OCI-LY7 (cell line): ENCODE measurements at places on chromosomes 12 and 14. TPM values are rescaled to one million over a fixed set of nuclear protein-coding genes. Genes with fewer than 3 reads are reported as not detected.

- no peak for DNase-seq
Measured at GRCh38 chr14:92886337-92886736, 36.6 kb upstream of the CHGA start.

- no peak for DNase-seq
Measured at GRCh38 chr12:125159702-125160101, 94.5 kb downstream of the AACS start.

Gene ANHX
- total RNA-seq: not detected in 2 replicates

- no peak for DNase-seq
Measured at GRCh38 chr14:56650048-56650447, 70.5 kb downstream of the TMEM260 start.

GRCh38 chr14:75991753-75992152, 6.2 kb downstream of the IFT43 start:
- DNase-seq: no peak

Gene PKP2
- not detected in 2 replicates for total RNA-seq

- DNase-seq: peak; percentile 61
Measured at GRCh38 chr14:23008831-23009230, 1.1 kb downstream of the C14orf93 start.

DNA sequence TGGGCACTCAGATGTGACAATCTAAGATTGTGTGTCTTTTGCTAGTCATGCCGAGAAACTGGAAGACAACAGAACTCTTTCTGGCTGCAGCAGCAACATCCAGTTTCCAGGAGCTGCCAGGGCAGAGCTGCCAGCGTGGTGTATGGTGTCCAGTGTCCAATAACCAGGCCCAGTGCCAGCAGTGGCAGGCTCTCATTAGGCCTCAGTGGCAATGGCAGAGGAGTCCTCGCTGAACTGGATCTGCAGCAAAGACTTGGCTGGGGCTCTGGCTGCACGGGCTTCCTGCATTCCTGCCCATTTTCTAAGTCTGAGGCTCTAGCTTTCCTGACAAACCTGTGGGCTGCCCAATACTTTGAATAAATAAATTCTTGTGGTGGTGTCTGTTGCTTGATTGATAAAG, 26.2 kb upstream of the PPM1A start:
- DNase-seq: no peak

DNA sequence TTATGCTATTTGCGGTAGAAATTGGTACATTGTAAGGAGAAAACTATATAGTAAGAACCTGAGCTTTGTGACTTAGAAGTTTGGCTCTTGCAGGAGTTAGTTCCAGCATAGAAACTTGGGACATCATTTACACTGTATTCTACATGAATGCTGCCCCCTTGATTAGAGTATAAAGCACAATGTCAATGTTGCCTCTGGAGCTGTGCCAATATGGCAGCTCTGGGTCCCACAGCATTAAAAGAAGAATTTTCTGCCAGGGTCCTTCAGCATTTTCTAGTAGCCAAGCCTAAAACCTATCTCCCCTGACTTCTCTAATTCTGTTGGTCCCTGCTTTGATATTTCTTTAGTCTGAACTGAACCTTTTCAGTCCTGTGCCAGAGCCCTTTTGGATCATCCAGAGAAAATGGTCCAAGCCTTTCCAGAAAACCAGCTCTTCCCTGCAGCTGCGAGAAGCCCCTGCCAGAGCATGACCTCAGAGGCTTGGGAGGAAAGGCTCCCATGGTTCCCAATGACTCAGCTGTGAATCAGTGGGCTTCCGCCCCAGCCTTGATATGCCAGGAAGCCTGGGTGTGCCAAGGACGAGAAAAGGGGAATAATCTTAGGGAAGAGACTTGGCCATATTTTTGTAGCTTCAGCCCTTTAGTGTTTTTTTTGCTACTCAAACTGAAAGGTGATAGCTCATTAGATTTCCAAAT, 43.2 kb downstream of the PLEKHG7 start:
- DNase-seq: no peak

GRCh38 chr12:123034865-123035264, 54.4 kb downstream of the ARL6IP4 start:
- no peak for DNase-seq

Gene RFX4
- total RNA-seq: not detected in 2 replicates

- no peak for DNase-seq
Measured at GRCh38 chr14:104702673-104703072, 13.3 kb downstream of the INF2 start.

GRCh38 chr12:121705514-121705913, 7.0 kb upstream of the TMEM120B start:
- no peak for DNase-seq

DNA sequence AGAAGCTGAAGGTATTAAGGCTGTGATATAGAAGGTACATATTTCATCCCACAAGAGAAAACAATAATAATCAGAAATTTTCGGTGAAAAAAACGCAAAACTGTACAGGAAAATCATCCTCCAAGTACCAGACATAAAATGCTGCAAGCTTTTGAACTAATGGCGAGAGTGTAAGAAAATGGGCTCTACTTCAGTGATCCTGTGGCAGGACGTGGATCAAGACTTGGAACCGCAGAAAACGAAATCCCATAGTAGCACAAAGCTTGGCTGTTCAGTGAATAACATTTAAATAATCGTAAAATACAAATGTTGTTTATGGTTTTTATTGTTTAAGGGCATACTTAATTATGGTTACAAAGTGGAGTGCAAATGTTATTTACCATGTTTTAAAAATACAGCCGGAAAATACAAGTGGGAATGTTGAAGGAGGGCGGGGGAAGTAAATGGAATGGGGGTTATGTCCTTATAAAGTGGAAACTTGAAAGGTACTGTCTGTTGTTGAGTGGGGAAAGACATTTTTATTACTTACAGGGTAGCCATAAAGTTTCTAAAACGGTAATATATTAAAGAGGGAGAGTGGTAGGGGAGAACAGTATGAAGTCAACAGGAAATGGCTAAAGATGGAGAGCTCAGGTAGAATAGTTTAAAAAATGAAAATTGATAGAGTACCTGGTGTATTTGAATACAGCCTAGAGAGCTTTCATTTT, 1.1 kb downstream of the SMIM10L1 start:
- no peak for DNase-seq

DNA sequence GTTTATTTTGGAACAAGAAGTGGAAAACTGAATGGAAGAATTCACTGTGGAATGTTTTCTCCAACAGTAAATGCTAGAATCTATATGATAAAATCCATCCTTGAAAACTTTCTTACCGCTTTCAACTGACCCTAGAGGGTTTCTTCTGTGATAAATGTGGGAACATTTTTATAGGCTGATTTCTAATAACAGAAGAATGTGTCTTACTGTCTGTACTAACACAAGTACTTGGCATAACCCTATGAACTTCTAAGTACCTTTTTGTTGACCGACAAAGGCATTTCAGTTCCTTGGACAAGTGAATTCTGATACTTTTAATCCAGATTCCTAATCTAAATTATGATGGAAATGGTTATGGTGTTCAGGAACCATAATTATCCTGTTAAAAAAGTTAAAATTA, 1109.7 kb upstream of the FLRT2 start:
- DNase-seq: no peak

Gene ADAMTS20
- total RNA-seq: not detected in 2 replicates

DNA sequence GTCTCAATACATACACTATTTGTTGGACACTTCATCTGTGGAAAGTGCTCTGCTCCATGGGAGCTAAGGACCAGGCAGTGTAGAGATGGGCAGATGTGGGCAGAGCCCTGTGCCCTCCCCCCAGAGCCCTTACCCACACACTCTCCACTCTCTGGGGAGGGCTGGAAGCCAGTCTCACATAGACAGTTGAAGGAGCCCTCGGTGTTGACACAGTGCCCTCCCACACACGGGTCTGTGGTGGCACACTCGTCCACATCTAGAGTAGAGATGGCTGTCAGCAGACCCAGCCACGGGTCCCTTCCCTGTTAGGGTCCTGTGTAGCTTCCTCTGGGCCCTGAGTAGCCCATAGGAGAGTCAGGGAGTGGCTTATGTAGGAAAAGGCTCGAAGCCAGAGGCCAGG, 14.3 kb downstream of the ISCA2 start:
- DNase-seq: no peak

Gene NR2C1
- 42.8 and 55.7 TPM in 2 replicates for total RNA-seq

GRCh38 chr14:57482120-57482519, 11.5 kb downstream of the CCDC198 start:
- peak; percentile 30 for DNase-seq

Gene MANSC4
- not detected in 2 replicates for total RNA-seq

GRCh38 chr12:127025545-127025944, 1241.4 kb upstream of the TMEM132C start:
- DNase-seq: no peak

GRCh38 chr12:92827836-92828431, 101.2 kb downstream of the EEA1 start:
- DNase-seq: peak; percentile 54

DNA sequence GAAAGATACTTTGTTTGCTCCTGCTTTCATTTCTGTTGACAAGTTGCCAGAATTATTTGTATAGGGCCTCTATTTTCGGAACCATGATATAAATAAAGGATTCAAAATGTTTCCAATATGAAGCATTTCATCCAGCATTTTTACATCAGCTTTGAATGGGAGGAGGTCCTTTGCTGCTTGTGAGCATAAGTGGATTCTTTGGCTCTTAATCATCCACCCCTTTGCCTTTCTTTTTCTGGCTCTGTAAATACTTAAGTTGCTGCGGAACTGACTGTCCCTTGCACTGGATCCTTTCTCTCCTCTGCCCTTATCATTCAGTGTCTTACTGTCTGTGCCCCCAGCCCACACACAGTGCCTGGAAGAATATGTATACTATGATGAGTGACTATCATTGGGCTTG, 357.3 kb upstream of the RGS6 start:
- DNase-seq: no peak

DNA sequence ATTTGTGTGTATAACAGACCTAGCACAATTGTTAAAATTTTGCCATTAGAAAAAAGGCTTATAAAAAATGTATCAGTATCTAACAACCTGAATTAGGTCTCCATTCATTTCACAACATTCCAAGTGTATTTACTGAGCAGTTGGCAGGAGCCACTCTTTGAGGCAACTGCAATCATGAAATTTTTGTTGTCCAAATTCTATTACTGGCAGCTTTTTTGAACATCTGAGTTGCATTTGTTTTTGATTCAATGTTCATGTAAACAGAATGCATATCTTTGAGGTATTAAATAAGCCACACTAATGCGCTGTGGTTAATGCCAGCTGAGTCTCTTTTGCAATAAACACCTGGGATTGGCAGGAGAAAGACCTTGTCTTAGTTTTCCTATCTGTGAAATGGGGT, 8.7 kb downstream of the KITLG start:
- DNase-seq: no peak

Gene TMTC2
- 5.6 and 6.2 TPM in 2 replicates for total RNA-seq

Gene ACTN1
- total RNA-seq: 0.51 and 1.2 TPM in 2 replicates

DNA sequence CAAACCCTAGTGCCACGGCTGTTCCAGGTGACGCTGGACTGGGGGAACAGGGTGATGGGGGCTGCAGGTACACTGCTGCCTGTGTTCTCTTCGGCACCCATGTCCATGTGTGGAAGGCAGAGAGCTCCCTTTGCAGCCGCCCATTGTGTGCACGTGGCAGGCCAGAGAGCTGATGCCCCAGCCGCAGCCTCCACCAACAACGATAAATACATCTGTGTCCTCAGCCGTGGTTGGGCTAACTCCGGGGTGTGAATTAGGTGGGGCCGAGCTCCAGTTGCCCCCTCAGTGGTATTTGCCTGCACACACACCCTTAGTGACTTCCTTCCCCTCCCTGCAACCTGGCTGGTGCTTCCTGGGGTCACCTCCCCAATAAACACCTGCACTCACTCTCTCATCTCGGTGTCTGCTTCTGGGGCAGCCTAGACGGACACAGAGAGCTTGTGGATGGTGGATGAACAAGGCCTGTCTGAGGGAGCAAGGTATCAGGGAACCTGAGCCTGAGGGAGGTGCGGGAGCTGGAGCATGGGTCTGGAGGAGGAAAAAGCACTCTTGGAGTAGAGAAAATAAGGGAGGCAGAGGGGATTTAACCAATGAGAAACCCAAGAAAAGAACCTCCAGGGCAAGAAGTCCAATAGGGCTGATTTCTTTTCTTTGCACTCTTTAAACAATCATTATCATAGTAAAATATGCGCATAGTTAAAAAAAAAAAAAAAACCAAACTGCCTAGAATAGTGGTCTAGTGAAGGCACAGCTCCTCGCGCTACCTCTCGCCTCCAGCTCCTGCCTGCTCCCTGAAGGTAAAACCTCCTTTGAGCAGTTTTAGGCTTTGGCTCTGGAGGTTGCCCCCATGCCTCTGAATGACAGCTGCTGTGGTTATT, 112.6 kb downstream of the ZNF664 start:
- DNase-seq: no peak

DNA sequence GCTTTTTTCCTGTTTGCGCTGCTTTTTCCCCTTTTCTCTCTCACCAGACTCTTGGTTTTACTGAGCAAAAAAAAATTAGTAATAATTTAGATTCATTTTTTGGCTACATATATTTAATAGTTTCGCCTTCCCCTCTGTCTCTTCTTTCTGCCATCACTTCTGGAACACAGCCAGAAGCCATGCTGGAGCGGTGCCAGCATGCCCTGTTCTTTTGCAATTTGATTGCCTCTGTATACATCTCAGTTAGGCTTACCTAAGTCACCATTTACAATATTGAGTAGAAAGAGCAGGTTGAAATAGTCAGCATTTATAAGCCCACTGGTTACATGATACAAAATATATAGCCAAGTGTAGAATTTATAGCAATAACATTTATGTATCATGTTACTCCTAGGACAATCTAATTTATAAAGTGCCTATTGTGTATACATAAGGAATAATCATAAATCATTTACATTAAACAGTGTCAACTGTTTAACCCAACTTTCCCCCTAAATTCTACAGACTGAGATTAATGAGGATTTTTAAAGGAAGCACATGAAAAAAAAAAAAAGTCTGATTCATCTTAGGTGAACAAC, 413.8 kb upstream of the SOX5 start:
- no peak for DNase-seq

Gene IFI27L2
- total RNA-seq: 52.6 and 55.1 TPM in 2 replicates

DNA sequence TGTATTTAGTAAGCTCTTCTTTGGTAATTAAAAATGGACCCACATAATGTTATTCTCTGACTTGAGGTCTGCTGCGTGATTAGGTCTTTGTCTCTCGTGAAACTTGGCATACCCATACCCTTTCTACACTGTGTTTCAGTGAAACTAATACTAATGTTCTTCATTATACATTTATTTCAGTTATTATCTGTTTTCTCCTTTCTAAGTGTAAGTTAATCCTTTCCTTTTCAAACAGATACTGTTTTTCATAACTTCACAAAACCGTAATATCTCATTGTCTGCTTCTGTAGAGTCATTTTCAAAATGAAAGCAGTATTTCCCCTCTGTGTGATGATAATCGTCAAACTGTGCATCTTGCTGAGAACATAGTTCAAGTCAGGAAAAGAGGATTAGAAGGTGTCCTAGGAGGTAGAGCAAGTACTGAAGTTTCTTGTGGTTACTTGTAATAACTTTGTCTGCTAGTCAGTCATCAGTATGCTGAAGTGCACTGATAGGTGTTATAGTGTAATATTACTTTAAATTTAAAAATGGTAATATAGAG, 15.9 kb downstream of the PYROXD1 start:
- DNase-seq: no peak

DNA sequence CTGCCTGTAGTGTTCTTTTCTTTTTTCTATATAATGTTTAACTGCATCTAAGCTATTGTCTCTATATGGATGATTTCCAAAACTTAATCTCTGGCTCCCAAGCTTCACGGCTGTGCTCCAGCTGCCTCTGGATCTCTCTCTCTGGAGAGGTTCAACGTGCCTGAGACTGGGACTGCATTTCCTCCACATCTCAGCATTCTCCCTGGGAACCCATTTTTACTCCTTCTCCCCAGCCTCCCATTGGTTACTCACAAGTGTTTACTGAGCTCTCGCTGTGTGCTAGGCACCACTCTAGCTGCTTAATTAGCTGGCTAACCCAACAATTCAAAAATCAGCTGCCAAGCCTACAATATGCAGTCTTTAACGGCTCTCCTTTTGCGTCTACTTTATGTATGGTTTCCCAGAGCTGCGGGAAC, 34.7 kb downstream of the FBXL14 start:
- DNase-seq: no peak

Gene TAOK3
- 56.0 and 56.9 TPM in 2 replicates for total RNA-seq

Gene GLIPR1L1
- total RNA-seq: not detected in 2 replicates

Gene NPFF
- not detected in 2 replicates for total RNA-seq
